Adrenal gland (tissue), 19 donors: ENCODE measurements at places on chromosomes 6 and 20. TPM values are rescaled to one million over a fixed set of nuclear protein-coding genes. Genes with fewer than 3 reads are reported as not detected.

DNA sequence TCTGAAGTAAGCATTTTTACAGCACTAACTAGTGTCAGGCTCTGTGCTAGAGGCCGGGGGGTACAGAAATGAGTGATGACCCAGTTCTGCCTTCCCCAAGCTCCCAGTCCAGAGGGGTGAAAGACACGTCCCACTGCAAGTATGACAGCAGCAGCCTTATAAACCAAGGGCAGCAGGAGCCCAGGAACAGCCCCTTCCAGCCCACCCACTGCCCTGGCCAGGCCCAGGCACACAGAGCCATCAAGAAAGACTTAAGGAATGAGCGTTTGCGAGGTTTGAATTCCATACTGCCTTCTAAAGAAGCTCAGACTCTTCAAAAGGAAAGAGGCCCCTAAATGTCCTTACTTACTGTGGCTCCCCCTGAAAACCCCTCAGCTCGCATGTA, 10.0 kb downstream of the TRERF1 start:
- DNase-seq = no peak
- H3K36me3 ChIP-seq = no peaks in the 10 kb centered on the region
- peak overlapping the region; percentile 15 for H3K27ac ChIP-seq
- no peaks in the 10 kb centered on the region for H3K27me3 ChIP-seq

DNA sequence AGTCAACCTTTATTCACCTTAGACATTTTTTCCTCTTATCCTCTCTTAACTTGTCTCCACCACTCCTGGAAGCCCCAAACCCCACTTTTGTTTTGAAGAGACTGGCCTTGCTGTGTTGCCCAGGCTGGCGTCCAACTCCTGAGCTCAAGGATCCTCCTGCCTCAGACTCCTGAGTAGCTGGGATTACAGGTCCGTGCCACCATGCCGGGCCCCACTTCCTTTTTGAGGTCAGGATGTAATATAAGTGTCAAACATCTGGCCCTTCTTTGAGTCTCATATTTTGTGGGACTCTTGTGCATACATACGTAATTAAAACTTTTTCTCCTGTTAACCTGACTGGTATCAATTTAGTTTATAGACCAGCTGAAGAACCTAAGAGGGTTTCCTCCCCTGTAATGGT, 1.4 kb upstream of the CDK19 start:
- H3K27me3 ChIP-seq = no peaks in the 10 kb centered on the region
- no peak overlapping the region for H3K4me3 ChIP-seq
- no peak for DNase-seq

DNA sequence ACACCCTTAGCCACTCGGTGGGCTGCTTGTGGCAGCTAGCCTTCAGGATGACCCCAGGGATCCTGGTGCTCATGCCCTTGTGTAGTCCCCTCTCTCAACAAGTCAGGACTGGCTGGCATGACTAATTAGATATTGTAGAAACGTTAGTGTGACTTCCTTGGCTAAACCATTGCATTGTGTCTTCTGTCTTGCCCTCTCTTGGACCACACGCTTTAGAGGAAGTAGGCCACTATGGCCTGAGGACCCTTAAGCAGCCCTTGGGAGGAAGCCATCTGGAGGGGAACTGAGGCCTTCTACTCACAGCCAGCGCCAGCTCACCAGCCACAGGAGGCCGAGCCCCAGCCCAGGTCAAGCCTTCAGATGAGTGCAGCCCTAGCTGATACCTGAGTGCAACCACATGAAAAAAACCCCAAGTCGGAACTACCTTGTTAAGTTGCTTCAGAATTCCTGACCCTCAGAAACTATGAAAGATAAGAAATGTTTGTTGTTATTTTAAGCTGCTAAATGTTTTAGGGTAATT, 10.1 kb downstream of the ANGPT4 start:
- no peaks in the 10 kb centered on the region for H3K36me3 ChIP-seq
- H3K4me1 ChIP-seq = peaks cover 15% of the 10 kb centered on the region
- no peak overlapping the region for H3K4me3 ChIP-seq
- DNase-seq = no peak

- peaks cover 47% of the 10 kb centered on the region for H3K4me1 ChIP-seq
- no peaks in the 10 kb centered on the region for H3K36me3 ChIP-seq
- H3K27me3 ChIP-seq = no peaks in the 10 kb centered on the region
- no peak overlapping the region for H3K27ac ChIP-seq
Observed at GRCh38 chr20:3896302-3896701, 7.1 kb downstream of the PANK2 start.

DNA sequence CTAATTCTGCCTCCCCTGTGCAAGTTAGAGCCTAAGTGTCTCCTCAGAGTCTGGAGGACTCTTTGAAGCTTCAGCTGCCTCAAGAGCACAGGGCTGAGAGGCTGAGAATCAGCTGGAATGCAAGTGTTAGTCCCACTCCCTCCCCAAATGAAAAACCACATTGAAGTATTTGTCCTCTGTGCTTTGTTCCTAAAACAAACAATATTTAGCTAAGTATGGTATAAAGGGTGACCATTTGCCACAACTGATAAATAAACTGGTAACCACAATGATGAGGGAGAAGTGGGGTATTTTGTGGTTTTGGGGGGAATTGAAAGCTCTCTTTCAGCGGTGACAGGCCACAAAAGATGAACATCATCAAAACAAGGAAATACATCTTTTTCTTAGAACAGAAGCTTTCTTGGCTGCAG, 91.7 kb upstream of the HDDC2 start:
- H3K4me1 ChIP-seq = no peaks in the 10 kb centered on the region
- no peak overlapping the region for H3K27ac ChIP-seq
- H3K27me3 ChIP-seq = no peaks in the 10 kb centered on the region
- H3K4me3 ChIP-seq = no peak overlapping the region
- no peak for DNase-seq
- H3K36me3 ChIP-seq = no peaks in the 10 kb centered on the region

- no peak overlapping the region for H3K27ac ChIP-seq
- H3K27me3 ChIP-seq = no peaks in the 10 kb centered on the region
- H3K36me3 ChIP-seq = no peaks in the 10 kb centered on the region
- peaks cover 33% of the 10 kb centered on the region for H3K4me1 ChIP-seq
- no peak for DNase-seq
Observed at GRCh38 chr6:144588697-144589325, 303.7 kb downstream of the UTRN start.

DNA sequence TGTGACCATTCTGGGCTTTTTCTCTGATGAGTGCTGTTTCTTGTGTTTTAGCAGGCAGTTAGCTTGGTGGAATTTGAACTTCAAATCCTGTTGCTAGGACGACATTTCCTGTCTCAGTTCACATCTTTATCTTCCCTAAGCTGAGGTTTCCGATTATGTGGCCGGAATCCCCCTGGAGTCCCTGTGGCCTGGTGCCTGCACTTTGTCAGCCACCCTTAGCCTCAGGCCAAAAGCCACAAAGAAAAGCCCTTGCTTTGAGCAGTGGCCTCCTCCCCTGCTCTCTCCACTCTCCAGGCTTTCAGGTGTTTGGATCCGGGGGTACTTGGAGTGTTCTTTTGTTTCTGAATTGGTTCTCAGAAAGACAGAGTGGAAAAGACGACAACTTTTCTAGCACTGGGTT, 59.9 kb upstream of the PMEPA1 start:
- H3K27me3 ChIP-seq = no peaks in the 10 kb centered on the region
- H3K4me3 ChIP-seq = no peak overlapping the region
- no peaks in the 10 kb centered on the region for H3K4me1 ChIP-seq
- H3K27ac ChIP-seq = no peak overlapping the region

- no peaks in the 10 kb centered on the region for H3K36me3 ChIP-seq
- DNase-seq = no peak
- no peak overlapping the region for H3K27ac ChIP-seq
- no peak overlapping the region for H3K4me3 ChIP-seq
- no peaks in the 10 kb centered on the region for H3K4me1 ChIP-seq
Observed at GRCh38 chr6:69265090-69265489, 531.7 kb downstream of the LMBRD1 start.

Gene ATP6V1G2
- 0.87 TPM for total RNA-seq

Gene C6orf132
- total RNA-seq = 1.3 TPM

DNA sequence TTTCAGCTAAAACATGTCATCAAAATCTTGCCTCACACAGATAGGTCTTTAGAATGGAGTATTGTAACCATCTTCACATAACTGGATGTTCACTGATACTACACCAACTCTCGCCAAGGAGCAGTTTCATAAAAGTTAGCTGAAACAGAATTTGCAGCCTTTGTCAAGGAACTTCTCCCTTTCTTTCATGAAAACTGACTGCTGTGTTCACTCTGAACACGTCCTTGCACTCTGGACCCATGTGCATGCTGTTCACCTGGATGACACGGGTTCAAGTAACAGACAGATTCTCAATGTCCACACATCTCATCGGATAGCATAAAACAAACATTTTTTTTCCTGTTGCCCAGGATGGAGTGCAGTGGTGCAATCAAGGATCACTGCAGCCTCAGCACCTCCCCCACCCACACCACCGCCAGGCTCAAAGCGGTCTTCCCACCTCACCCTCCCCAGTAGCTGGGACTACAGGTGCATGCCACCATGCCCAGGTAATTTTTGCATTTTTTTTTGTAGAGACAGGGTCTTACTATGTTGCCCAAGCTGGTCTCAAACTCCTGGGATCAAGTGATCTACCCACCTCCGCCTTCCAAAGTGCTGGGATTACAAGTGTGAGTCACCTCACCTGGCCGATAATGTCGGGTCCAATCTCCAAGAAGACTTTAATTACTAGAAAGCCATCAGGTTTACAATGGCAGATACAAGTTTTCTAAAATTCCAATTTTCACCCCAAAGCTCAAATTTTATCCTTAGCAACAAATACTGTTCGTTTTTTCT, 9.4 kb downstream of the DIDO1 start:
- no peaks in the 10 kb centered on the region for H3K27me3 ChIP-seq
- peaks cover 78% of the 10 kb centered on the region for H3K4me1 ChIP-seq
- DNase-seq = no peak
- no peak overlapping the region for H3K27ac ChIP-seq

Gene ZSCAN16
- total RNA-seq = 5.0 TPM

- no peak for DNase-seq
- no peak overlapping the region for H3K4me3 ChIP-seq
- no peak overlapping the region for H3K27ac ChIP-seq
Observed at GRCh38 chr20:4454111-4454510, 267.6 kb upstream of the PRND start.

Gene HLA-DOB
- not detected for total RNA-seq

GRCh38 chr6:142356201-142356883, 54.5 kb downstream of the ADGRG6 start:
- no peak overlapping the region for H3K27ac ChIP-seq
- H3K4me1 ChIP-seq = no peaks in the 10 kb centered on the region
- H3K36me3 ChIP-seq = no peaks in the 10 kb centered on the region
- H3K27me3 ChIP-seq = no peaks in the 10 kb centered on the region

DNA sequence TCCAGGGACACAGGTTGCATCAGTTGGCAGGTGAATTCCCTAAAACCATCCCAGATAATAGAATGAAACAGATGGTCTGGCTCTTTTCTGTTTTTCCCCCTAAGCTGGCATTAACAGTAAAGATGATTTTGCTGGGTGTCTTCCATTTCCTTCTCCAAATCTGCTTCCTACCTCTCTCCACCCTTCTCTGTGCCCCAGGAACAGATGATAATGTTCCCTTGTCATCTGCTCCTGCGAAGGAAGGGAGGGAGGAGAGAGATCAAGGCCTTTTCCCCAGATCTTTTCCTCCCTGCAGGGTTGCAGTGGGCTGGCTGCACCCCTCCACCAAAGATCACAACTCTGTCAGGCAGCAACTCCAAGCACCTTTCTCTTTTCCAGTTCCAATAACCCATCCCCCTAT, 156.5 kb upstream of the PRDM1 start:
- H3K4me3 ChIP-seq = no peak overlapping the region
- no peak for DNase-seq
- no peaks in the 10 kb centered on the region for H3K4me1 ChIP-seq
- no peaks in the 10 kb centered on the region for H3K36me3 ChIP-seq
- no peak overlapping the region for H3K27ac ChIP-seq

- H3K27me3 ChIP-seq = no peaks in the 10 kb centered on the region
- no peak for DNase-seq
- no peaks in the 10 kb centered on the region for H3K36me3 ChIP-seq
Observed at GRCh38 chr6:156250593-156250992, 526.6 kb upstream of the ARID1B start.

- DNase-seq = no peak
- H3K4me3 ChIP-seq = no peak overlapping the region
- no peaks in the 10 kb centered on the region for H3K27me3 ChIP-seq
- H3K4me1 ChIP-seq = no peaks in the 10 kb centered on the region
Observed at GRCh38 chr6:89458704-89459103, 25.8 kb downstream of the ANKRD6 start.

DNA sequence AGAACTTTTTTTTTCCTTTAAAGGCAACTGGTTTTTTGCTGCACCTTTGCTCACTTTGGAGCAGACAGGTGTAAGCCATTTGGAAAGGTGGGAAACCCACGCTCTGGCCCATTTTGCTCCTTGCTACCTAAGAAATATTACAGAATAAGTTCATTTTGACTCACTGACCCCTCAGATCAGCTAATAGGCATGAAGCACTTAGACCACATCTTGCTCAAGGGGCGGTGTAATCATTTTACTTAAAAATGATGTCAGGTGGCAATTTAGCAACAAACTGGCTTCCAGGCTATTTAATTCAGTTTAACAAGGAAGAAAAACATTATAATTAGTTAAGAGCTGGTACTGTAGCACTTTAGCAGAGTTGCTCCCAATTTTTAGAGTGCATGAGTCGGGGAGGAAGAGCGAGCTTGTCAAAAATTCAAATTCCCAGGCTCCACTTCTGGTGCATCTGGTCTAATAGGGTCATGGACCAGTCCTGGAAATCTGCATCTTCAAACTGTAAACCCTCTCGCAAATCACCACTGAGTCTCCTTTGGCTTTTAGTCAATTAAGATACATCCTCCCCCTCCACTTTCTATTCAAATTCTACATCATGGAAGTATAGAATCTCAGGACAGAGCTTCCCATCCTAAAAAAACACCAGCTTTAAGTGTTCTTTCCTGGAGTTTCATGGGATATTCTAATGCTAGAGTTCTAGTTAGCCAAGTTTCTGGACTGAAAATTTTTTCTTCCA, 38.2 kb downstream of the JAG1 start:
- no peak for DNase-seq
- H3K27ac ChIP-seq = no peak overlapping the region
- no peaks in the 10 kb centered on the region for H3K27me3 ChIP-seq
- peaks cover 10% of the 10 kb centered on the region for H3K4me1 ChIP-seq
- H3K4me3 ChIP-seq = no peak overlapping the region

DNA sequence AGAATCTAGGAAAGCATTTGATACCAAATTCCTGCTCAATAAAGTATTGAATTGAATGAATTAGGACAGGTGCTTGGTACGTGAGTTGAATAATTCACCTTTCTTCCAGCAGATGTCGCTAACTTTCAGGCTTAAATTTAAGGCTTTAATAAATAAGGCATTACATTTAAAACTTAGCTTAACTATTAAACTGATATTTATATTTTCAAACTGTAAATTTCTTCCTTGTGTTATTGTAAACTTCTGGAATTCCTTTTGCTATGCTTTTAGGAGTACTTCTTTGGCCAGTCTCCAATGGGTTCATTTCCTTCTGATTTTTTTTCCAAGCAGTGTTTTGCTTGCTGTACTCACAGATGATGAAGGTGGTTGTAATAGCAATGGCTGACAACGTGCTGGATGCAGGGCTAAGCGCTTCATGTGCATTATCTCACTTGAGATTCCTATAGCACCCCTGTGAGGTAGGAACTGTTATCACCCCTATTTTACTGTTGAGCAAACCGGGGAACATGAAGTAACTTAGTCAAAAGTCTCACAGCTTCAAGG, 71.3 kb upstream of the SLC2A12 start:
- H3K27me3 ChIP-seq = no peaks in the 10 kb centered on the region
- no peaks in the 10 kb centered on the region for H3K4me1 ChIP-seq
- H3K4me3 ChIP-seq = no peak overlapping the region
- DNase-seq = no peak

- H3K27ac ChIP-seq = no peak overlapping the region
- no peak for DNase-seq
- H3K27me3 ChIP-seq = no peaks in the 10 kb centered on the region
- no peaks in the 10 kb centered on the region for H3K36me3 ChIP-seq
- H3K4me1 ChIP-seq = no peaks in the 10 kb centered on the region
Observed at GRCh38 chr6:117546674-117547073, 55.6 kb downstream of the GOPC start.
